ENCODE measurements at places on chromosomes 5 and 9.

DNA sequence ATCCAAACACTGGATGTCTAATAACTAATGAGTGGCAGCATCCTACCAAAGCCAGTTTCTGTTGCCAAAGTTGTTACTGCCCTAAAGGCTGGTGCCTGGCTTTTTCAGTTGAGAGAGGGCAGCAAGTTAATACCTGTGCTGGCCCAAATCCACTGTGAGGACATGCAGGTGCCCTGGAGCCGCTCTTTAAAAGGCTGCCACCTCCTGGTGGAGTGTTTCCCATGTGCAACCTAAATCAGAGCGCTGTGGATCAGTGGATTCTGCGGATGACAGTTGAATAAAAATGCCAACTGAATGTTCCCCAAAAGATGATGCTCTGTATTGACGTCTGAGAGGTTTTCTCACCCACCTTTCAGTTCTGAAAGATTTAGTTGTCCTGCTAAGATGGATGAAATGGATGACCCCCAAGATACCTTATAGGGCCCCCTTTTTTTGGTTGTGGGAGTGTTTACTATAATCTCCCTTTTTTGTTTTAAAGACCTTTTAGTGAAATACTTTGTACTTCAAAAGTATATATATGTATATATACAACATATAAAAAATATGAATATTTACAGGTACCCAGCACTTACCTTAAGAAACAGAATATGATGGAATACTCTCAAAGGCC lies 146.4 kb downstream of the EGFLAM start:
- DNase-seq = peak; percentile 13

GRCh38 chr5:145495741-145496140 lies 339.4 kb downstream of the PRELID2 start:
- peak; percentile 86 for DNase-seq

- DNase-seq = no peak
Measured at GRCh38 chr9:124520206-124520596, 13.0 kb upstream of the NR5A1 start.

DNA sequence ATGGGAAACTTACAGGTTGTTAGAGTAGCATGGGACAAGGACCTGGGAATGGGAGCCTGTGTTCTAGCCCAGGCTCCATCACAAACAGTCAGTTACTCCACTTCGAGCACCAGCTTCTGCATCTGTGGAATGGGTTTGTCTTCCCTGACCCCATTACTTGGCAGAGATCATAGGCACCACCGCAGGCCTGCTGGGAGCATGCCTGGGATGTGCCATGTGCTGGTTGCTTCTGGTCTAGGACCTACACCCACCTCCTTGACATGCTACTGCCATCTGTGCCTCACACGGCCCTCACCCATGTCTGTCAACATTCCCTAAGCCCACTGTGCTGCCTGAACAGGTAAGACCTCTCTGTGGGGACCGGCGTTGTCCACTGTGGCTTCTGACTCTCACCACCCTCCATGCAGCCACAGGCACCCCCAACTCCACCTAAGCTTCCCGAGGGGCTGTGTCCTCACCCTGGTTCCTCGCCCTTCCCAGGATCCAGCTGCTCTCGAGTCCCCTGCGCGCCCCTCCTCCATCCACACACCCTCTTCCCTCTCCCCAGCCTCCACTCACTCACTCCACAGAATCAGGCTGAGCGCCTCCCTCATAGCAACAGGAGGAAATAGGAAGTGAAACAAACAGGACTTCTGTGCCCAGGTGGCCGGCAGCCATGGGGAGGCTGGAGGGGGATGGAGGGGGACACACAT lies 85.9 kb upstream of the FAM120A start:
- DNase-seq = no peak

GRCh38 chr9:38390851-38391250 lies 1.7 kb upstream of the ALDH1B1 start:
- no peak for DNase-seq

DNA sequence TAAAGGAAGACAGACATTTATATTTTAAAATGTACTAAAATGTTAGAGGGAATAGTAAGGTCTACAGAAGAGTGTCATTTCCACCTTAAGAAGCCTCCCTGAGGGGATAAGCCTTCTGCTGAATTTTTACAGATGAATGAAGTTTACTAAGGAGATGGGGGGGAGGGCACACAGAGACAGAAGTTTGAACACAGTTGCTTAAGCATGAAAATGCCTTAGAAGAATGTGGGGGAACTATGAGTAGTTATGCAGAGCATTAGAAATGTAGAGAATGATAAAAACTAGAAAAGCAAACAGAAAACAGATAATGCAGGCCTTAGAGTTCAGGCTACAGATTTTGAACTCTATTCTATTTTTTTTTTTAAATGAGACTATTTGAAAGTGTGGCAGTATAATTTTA lies 232.2 kb upstream of the VLDLR start:
- no peak for DNase-seq

GRCh38 chr9:757246-757881 lies 84.1 kb upstream of the DMRT1 start:
- no peak for DNase-seq

GRCh38 chr5:167561796-167562195 lies 729.6 kb upstream of the WWC1 start:
- DNase-seq = no peak

DNA sequence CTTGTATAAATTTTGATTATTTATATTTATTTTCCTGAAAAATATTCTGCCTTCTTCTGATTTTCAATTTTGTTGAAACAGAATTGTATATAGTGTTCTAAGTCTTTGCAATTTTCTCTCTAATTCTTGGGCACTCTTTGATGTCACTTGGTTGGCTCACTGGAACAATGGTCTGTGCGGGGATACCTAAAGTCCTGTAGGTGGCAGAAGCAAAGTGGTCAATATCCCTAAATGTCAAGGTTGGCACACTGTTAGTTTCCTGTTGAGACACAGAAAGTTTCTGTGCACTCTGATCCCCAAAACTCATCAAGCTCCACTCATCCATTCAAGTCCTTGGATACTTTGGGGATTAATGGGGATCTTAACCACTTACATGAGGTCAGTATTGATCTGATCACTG lies 480.8 kb upstream of the CCNG1 start:
- no peak for DNase-seq
